Head of caudate nucleus (tissue), 42 donors: ENCODE measurements at places on chromosomes 13 and 19.

DNA sequence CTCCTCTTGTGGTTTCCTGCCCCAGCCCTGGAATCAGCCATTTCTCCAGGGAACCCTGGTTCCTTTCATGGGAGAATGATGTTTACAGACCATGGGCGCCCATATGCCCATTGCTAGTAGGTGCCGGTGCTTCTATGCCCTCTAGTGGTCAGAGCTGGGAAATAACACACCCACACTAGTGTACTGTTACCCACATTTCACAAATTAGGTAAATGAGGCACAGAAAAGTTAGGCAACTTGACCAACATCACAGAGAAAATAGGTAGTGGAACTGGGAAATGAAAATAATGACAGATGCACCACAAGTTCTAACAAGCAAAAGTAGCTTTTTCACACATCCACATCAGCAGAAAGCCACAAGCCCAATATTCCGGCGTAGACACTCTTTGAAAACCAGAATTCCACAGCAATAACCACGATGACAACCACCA is 1.3 kb upstream of the CEACAM3 start:
- DNase-seq, result peak; percentile 18

GRCh38 chr13:98325724-98326123 is 148.7 kb upstream of the RNF113B start:
- no peak for DNase-seq

GRCh38 chr13:52925251-52925650 is 76.8 kb upstream of the PCDH8 start:
- DNase-seq, result no peak

- DNase-seq, result no peak
Observed at GRCh38 chr19:35202722-35203688, 25.5 kb downstream of the FAM187B start.

GRCh38 chr13:22195726-22196125 is 524.9 kb downstream of the FGF9 start:
- no peak for DNase-seq

DNA sequence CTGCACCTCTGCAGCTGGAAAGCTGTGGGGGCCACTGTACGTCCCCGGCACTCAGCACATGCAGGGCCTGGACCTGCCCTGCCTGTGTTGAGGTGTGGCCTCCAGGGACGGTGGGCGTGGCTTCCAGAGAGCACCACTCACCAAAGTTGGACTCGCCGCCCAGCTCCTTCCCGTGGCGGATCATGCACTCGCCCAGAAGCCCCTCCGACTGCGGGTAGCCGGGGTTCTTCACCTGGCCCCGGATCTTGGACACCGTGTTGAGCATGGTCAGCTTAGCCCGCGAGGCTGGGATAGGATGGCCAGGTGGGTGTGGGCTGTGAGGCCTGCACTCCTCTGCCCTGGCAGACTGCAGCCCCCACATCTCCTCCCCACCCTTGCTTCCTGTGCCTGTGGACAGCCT is 22.0 kb downstream of the MPND start:
- DNase-seq, result no peak
